Substantia nigra (tissue), 51 donors: ENCODE measurements at places on chromosomes 1 and 21.
A peak's percentile ranks its signal among the peaks of the same experiment; 100 is the strongest.

GRCh38 chr21:45874716-45875415, 106.7 kb upstream of the COL6A1 start:
- no peak for DNase-seq

GRCh38 chr1:42266253-42267135, 68.5 kb downstream of the FOXJ3 start:
- DNase-seq, result no peak

DNA sequence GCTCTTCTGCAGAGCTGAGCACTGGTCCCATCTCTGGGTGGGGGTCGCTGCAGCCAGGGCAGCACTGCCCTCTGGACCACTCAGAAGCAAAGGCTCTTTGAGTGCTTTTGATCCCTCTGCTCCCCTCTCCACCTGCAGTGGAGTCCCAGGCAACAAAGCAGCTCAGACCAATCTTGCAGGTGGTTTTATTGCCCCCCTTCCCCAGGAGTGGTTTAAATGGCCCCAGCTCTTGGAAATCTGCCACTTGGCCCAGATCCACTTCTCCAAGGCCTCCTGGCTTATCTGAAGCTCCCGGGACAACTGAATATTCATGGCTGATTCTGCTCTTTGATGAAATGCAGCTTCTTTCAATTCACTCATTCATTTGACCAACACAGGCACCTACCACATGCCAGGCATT, 2.7 kb downstream of the STUM start:
- no peak for DNase-seq

- DNase-seq, result no peak
Measured at GRCh38 chr1:200364091-200364759, 45.6 kb downstream of the ZNF281 start.

GRCh38 chr1:162069334-162070093, at the start of gene NOS1AP:
Gene NOS1AP, plus strand, starts transcription at chr1:162069691. Its CDS starts 487 bp downstream, at chr1:162070178.
- peak; percentile 73 for DNase-seq

DNA sequence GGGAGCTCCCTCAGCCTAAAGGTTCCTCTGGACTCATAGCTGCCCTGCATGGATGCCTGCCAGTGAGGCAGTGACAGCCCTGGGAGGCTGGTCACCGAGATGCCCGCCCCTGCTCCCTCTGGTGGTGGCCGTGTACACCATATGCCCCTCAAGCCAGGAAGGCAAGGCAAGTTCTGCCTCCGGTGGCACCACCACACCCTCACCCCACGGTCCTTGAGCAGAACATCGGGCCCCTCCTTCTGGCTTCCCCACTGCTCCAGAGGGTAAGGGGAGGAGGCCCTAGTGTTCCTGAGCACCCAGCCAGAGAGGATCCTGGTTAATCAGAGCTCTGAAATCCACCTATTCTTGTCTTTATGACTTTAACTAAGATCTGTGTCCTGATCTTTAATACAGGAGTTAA, 1.5 kb upstream of the S100A14 start:
- DNase-seq, result peak; percentile 22
